Thyroid gland (tissue), 4 donors: ENCODE measurements at places on chromosomes 2 and 18.

DNA sequence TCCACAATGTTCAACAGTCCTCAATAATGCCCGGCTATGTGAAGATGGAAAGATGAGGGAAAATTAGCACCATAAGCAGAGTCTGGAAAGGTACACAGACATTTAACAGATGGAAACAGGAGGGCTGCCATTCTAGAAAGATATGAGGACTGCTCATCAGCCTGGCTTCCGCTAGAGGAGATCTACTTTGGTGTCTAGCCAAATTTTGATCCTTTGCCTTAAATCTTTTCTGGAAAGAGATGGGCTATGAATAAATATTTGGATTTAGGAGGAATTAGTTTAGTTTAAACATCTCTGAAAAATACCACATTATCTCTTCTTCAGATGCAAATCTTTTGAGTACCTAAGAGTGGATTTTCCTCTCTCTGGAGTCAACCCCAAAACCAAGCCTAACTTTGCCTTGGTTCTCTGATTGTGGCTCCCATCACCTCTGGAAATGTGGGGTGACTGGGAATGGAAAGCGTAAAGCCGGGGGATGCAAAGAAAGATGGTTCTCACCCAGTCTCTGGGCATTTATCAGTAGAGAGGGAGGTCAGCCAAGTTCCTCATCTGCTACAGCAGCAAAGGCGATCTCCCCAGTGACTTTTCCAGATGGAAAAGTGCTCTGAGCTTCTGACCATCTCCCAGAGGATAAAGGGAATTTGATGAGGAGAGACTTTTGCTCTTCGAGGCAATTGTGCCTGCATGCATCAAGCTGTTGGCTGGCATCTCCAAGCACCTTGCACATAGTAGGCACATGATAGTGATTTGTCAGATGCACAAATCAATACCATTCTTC, 410.6 kb downstream of the ZNF521 start:
- H3K27me3 ChIP-seq: no peaks in the 10 kb centered on the region
- no peaks in the 10 kb centered on the region for H3K4me1 ChIP-seq
- DNase-seq: no peak
- no peaks in the 10 kb centered on the region for H3K36me3 ChIP-seq
- H3K27ac ChIP-seq: no peak overlapping the region

- no peak overlapping the region for H3K4me3 ChIP-seq
- H3K4me1 ChIP-seq: no peaks in the 10 kb centered on the region
- H3K27ac ChIP-seq: no peak overlapping the region
Observed at GRCh38 chr2:195238379-195238778, 418.6 kb upstream of the SLC39A10 start.

- DNase-seq: no peak
- H3K36me3 ChIP-seq: no peaks in the 10 kb centered on the region
- H3K27ac ChIP-seq: peak overlapping the region; percentile 83
- no peaks in the 10 kb centered on the region for H3K27me3 ChIP-seq
- peak overlapping the region; percentile 64 for H3K4me3 ChIP-seq
Observed at GRCh38 chr2:42169874-42170521, 845 bp downstream of the EML4 start.

DNA sequence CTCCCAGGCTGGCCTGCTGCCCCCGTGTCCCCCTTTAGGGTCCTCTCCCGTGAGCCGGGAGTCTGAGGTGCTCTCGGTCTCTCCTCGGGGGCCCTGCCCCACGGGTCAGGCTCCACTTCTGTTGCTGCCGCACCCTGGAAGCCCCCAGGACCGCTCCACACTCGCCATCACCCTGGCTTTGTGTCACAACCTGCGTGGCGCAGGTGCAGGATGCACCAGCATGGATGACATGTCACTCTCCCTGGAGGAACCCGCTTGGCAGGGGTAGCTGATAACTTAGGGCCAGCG, 10.8 kb upstream of the ARHGEF4 start:
- H3K27ac ChIP-seq: no peak overlapping the region
- DNase-seq: no peak
- no peak overlapping the region for H3K4me3 ChIP-seq
- peaks cover 13% of the 10 kb centered on the region for H3K4me1 ChIP-seq
- no peaks in the 10 kb centered on the region for H3K36me3 ChIP-seq

DNA sequence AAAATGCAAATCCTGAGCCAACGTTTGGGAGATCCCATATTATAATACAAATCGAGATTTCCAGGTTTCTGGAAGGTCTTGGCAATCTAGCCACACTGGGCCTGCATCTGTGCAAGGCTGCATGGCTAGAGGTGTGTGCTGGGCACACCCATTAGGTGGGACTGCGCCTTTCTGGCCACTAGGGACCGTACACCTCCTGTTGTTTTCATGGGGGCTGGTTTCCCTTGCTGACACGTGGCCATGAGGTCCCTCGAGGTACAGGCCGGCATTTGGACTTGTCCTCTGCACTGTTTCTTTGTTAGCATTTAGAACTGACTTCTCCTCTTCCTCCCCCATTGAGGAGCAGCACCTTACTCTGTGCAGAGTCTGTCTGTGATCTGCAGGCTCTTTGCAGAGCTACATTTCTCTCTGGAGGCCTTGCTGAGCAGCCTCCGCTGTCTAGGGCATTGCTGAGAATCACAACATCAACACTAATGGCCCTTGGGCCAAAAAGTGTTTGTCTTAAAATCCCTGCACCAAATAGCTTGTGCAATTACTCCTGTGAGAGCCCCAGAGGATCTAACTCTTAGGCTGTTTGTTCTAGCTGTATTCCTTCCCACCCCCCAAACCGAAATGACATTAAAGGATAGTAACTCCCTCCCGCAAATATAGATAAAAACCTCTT, 131.2 kb downstream of the NEDD4L start:
- no peaks in the 10 kb centered on the region for H3K27me3 ChIP-seq
- no peak overlapping the region for H3K27ac ChIP-seq
- no peak for DNase-seq
- H3K4me3 ChIP-seq: no peak overlapping the region

DNA sequence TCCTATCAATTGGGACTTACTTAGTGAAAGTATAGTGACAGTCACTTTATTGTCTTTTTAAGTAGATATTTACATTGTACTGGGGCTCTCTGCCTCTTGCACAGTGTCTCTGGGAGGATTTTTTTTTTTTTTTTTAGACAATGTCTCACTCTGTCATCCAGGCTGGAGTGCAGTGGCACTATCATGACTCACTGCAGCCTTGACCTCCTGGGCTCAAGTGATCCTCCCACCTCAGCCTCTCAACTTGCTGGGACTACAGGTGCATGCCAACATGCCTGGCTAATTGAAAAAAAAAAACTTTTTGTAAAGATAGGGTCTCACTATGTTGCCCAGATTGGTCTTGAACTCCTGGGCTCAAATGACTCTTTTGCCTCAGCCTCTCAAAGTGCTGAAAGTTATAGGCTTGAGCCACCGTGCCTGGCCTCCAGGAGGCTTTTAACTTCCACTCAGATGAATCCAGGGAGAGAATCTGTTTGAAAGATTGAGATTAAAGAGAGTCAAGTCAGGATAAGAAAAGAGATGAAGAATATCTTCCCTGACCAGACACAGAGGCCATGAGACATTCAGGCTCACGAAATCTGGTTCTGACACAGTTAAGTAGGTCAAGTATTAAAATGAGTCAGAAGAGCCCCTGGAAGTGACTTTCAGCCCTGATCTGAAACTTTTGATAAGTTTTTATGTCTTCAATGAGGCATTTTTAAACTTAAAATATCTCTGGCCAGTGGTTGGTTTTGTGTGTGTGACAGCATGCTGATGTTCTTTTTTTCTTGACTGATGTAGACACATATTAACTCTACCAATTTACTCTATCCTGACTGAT, 18.3 kb downstream of the ARHGEF33 start:
- no peak overlapping the region for H3K4me3 ChIP-seq
- no peaks in the 10 kb centered on the region for H3K27me3 ChIP-seq
- H3K36me3 ChIP-seq: no peaks in the 10 kb centered on the region
- no peak for DNase-seq
- H3K4me1 ChIP-seq: no peaks in the 10 kb centered on the region

DNA sequence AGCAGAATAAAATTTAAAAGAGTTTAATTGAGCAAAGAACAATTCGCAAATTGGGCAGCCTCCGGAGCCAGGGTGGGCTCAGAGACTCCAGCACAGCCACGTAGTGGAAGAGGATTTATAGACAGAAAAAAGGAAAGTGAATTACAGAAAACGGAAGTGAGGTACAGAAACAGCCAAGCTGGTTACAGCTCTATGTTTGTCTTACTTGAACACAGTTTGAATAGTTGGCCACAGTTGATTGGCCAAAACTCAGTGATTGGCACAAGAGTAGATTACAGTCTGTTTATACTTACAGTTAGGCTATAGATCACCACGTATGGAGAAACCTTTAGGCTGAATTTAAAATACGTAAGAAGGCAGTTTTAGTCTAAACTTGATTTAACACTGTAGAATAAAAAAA, 78.8 kb upstream of the NEDD4L start:
- H3K36me3 ChIP-seq: no peaks in the 10 kb centered on the region
- no peak overlapping the region for H3K27ac ChIP-seq
- no peak for DNase-seq
- H3K4me1 ChIP-seq: peaks cover 8% of the 10 kb centered on the region
- H3K27me3 ChIP-seq: no peaks in the 10 kb centered on the region
- H3K4me3 ChIP-seq: no peak overlapping the region

GRCh38 chr2:53753041-53753440, 14.6 kb upstream of the CHAC2 start:
- no peak overlapping the region for H3K27ac ChIP-seq
- no peak overlapping the region for H3K4me3 ChIP-seq
- H3K36me3 ChIP-seq: no peaks in the 10 kb centered on the region
- DNase-seq: no peak
- no peaks in the 10 kb centered on the region for H3K27me3 ChIP-seq

- no peak overlapping the region for H3K27ac ChIP-seq
- no peaks in the 10 kb centered on the region for H3K36me3 ChIP-seq
- DNase-seq: peak; percentile 22
Observed at GRCh38 chr2:232502511-232502910, 14.9 kb upstream of the ECEL1 start.

DNA sequence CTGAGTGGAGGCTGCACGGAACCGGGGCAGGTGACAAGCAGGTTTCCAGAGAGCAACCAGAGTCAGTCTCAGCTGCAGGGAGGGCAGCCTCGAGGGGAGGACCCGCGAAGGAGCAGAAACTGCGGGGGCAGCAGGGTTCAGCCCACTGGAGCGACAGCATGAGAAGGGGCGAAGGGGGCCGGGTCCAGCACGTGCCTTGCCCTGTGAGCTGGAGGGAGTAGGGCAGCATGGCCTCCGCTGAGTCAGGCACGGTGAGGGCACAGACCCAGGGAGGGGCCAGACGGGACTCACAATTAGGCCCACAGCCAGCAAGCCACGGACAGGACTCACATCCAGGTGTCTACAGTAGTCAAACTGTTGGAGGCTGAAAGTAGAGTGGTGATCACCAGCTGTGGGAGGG, 22.7 kb upstream of the ATP9B start:
- H3K27me3 ChIP-seq: no peaks in the 10 kb centered on the region
- no peaks in the 10 kb centered on the region for H3K4me1 ChIP-seq
- no peak overlapping the region for H3K27ac ChIP-seq
- H3K36me3 ChIP-seq: no peaks in the 10 kb centered on the region

GRCh38 chr2:218648088-218648786, 11.2 kb downstream of the ZNF142 start:
- H3K4me3 ChIP-seq: no peak overlapping the region
- no peaks in the 10 kb centered on the region for H3K4me1 ChIP-seq
- H3K36me3 ChIP-seq: peaks cover 60% of the 10 kb centered on the region
- H3K27ac ChIP-seq: no peak overlapping the region

DNA sequence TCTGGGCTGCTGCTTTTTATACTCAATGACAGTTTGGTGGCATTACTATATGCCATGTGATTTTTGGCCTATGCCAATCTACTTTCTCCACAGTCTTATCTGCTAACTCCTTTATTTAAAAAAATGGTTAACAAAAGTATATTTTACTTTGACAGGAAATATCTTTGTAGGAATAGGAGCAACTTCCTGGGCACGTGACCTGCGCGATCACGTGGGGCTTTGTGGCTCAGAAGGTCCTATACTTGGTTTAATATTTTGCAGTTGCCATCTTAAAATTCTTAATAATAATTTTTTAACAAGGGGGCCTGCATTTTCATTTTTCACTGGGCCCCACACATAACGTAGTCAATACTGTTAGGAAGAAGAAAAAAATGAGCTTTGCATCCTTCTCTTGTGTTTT, 249.7 kb downstream of the ACTR3 start:
- no peaks in the 10 kb centered on the region for H3K27me3 ChIP-seq
- no peaks in the 10 kb centered on the region for H3K36me3 ChIP-seq
- H3K4me3 ChIP-seq: no peak overlapping the region
- no peaks in the 10 kb centered on the region for H3K4me1 ChIP-seq
- H3K27ac ChIP-seq: no peak overlapping the region
- no peak for DNase-seq

DNA sequence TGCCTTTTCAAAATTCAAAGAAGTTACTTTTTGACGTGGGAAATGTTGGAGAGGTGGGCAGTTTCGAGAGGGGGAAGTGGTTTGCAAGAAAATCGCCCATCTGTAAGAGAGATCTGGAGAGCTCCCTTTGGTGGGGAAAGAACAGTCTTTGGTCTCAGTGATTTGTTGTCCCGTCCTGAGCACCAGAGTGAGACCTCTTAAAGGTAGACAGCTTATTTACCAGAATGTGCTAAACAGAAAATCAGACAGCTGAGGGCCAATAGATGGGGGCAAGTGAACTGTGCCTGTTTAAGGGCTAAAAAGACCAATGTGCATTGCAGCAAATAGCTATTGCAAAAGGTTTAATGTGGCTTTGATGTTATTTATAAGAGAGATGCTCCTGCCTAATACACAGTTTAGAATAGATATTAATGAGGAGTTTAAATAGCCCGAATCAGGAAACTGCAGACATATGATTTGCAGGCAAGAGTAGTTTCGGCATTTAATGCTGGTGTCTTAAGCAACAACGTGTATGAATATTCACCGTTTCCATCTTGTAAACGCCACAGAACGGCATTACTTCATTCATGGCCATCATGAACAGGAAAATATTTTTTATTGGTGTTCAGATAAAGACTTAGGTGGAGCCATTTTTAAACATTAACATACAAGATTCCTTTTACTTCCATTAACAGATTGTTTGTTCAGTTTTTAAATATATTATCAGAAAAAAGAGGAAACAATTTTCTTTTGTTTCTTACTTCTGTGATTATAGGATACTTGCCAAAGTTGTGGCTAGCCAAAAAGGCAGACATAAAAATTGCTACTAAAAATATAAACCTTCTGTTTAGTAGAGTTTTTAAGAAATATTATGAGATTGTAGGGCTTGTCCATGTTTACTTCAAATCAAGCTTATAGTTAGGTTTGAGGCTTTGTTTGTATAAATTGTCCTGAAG, 29.6 kb downstream of the ARHGAP15 start:
- no peaks in the 10 kb centered on the region for H3K4me1 ChIP-seq
- no peak for DNase-seq
- H3K27ac ChIP-seq: no peak overlapping the region
- H3K4me3 ChIP-seq: no peak overlapping the region

- H3K4me3 ChIP-seq: no peak overlapping the region
- H3K36me3 ChIP-seq: no peaks in the 10 kb centered on the region
- H3K27me3 ChIP-seq: no peaks in the 10 kb centered on the region
- DNase-seq: no peak
- no peaks in the 10 kb centered on the region for H3K4me1 ChIP-seq
Observed at GRCh38 chr2:176892676-176893226, 319.8 kb upstream of the HNRNPA3 start.
